ENCODE measurements at places on chromosomes 6 and 20.
A peak's percentile ranks its signal among the peaks of the same experiment; 100 is the strongest.

GRCh38 chr6:1789092-1789491 is 179.4 kb downstream of the FOXC1 start:
- DNase-seq, result no peak

DNA sequence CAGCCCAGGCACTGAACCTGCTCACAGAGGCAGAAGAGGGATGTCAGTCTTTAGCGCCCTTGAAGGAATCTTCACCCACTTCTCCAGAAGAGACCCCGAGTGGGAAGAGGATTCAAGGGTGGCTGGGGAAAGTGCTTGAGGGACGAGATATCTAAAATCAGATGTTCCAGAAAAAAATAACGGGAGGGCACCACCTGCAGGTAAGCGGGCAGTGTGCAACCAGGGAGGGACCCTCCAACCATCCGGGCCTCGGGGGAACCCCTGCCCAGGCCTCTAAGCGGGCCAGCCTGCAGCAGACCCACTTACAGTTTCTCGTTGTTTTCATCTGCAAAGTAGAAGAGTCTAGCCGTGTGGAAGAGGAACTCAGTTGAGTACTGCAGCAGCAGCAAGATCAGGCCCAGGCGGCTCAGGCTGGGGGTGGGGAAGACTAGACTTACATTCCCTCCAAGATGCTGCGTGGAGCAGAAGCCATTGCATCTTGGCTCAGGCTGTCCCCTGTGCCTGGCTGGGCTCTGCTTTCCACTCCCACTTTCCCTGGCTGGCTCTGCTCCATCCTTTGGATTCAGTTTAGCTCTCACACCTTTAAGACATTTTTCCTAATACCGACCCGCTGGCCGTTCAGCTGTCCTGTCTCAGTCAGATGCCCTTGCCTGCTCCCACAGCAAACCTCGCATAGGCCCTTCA is 71.0 kb downstream of the TRAM2 start:
- DNase-seq, result no peak

GRCh38 chr6:134090591-134090990 is 38.2 kb upstream of the SLC2A12 start:
- DNase-seq, result no peak

DNA sequence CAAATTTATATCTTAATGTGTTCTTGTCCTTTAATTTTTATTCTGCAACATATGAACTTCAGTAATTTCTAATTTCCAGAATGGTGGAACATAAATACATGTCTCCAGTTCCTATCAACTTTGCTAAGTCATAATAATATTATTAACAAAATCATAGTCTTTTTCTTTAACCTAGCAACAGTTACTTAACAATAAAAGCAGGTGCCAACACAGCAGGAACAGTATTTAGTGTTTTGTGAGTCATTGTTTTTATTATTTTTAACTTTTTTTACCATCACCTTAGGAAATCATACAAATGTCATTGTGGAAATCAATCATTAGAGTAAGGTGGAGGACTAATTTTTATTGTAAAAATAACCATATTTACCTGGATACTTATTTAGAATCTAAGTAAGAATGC is 133.5 kb downstream of the PLCB1 start:
- DNase-seq, result no peak

GRCh38 chr6:159321267-159321666 is 152.1 kb downstream of the FNDC1 start:
- DNase-seq, result no peak

DNA sequence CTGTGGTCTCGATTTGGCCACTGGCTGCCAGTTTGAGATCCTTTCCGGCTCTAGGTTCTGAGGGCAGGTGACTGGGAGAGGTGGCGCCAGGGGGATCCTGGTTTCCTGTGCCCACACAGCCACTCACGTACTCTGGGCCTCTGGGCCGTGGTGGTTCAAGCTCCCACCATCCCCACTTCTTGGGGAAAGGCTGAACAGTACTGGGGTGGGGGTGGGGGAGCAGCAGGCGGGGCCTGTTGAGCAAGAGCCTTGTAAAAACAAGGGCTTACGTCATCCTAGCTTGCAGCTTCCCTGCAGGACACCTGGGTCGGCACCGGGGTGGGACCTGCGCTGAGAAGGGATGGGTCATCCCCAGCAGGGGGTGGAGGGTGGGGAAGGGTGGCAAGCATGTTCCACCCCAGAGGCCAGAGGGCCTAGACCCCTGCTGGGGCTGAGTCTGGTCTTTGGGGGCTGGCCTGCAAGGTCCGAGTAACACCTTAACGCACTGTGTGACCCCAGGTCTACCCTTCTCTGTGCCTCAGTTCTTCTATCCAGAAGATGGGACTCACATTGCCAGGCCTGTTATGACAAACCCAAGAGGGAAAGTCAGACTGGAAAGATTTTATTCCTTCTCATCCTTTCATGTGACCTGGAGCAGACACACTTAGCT is 3.1 kb upstream of the CEBPB start:
- DNase-seq, result no peak

DNA sequence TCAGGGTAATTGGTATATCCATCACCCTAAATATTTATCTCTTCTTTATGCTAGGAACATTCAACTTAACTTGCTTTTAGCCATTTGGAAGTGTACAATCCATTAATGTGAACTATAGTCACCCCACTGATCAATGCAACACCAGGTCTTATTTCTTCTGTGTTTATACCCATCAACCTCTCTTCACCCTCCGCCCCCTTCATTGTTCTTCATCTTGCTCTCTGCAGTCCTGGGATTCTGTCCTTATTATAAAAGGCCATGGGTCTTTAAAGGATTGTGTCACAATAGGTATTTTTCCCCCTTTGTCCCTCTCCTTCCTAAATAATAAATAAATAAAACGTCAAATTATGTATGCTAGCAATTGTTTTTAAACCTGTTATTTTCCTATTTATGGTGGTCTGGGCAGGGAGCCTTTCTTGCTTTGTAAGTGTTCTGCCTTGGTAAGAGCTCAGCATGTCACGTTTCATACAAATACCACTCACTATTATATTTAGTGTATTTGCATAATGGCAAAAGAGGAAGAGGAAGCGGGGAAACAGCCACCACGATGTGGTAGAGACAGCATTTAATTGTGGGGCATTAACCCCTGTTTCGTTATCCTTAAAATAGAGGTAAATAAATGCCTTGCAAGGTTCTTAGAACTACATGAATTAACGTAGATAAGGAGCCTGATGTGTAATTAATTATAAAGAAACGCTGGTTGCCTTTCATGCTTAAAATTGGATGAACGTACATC is 1.9 kb downstream of the ABRACL start:
- DNase-seq, result no peak

DNA sequence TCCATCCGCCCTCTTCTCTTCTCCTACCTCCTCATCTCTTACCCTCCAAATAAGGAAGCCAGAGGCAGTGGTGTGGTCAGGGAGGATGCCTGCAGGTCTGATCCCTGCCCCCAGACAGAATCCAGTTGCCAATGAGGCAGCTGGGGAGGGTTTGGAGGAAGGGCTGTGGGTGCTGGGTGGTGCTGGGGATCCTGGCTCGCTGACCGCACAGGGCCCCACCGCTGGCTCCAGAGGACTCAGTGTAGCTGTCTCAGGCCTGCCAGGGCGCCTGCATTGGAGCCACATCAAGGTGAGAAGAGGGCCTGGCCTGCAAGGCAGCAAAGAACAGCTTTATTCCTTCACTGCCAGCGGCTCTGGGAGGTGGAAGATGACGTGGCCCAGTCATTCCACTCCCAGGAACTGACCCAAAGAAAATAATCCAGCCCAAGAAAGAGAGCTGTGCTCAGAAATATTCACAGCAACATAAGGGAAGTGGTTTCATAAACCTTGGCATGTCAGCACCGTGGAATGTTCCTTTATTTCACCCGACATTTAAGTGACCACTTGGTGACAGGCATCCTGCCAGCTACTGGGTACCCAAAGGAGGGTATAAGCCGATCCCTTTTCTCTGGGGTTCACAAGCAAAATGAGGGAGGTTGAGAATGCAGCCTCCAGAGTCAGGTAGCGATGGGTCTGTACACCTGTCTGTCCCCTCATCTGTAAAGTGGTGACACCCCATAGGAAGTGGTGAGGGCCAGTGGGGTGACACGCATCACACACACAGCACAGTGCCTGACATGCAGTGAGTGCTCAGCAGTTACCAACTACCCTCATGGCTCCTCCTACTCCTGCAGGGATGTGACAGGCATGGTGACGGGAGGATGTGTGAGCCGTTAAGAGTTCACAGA is 125.1 kb downstream of the SNX5 start:
- DNase-seq, result peak; percentile 92

GRCh38 chr6:105642708-105643107 is 239.8 kb upstream of the PREP start:
- DNase-seq, result peak; percentile 13

GRCh38 chr20:60085551-60086132 is 127.4 kb downstream of the CDH26 start:
- DNase-seq, result no peak

- DNase-seq, result no peak
Measured at GRCh38 chr20:41531518-41532275, 86.5 kb downstream of the CHD6 start.

DNA sequence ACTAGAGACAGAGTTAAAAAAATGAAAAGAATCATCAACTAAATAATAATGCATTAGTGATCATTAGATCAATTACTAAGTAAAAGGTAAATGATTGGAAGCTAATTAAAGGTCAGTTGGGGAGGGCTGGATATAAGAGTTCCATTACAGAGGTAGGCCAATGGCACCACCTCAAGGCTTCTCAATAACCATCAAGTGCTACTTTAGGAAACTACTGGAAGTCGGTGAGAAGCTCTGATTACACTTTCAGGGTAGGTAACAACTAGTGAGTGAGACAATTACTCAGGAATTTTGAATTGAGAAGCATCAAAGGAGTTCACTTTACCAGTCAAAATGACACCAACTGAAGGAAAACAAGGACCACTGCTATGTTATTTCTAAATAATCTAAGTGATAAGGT is 90.2 kb upstream of the HDAC2 start:
- no peak for DNase-seq

- DNase-seq, result no peak
Measured at GRCh38 chr6:111713236-111713635, 107.6 kb upstream of the TRAF3IP2 start.

GRCh38 chr6:143845033-143845432 is 1.9 kb downstream of the LTV1 start:
- DNase-seq, result no peak

GRCh38 chr6:69570106-69570505 is 226.7 kb downstream of the LMBRD1 start:
- no peak for DNase-seq
